Activated T-cell treated with anti-CD3 and anti-CD28 coated beads, Interleukin-2, amount 50 U/mL, for 24 hours (primary cell): ENCODE measurements at places on chromosomes 2 and 18.

GRCh38 chr2:179518830-179519229, 254.2 kb upstream of the SESTD1 start:
- no peak for DNase-seq
- H3K27ac ChIP-seq: no peak overlapping the region
- no peak overlapping the region for H3K4me3 ChIP-seq
- H3K36me3 ChIP-seq: no peaks in the 10 kb centered on the region
- H3K4me1 ChIP-seq: no peaks in the 10 kb centered on the region

GRCh38 chr2:30776831-30777635, 30.2 kb downstream of the CAPN13 start:
- peaks cover 8% of the 10 kb centered on the region for H3K27me3 ChIP-seq
- no peak for DNase-seq
- no peak overlapping the region for H3K27ac ChIP-seq
- peaks cover 4% of the 10 kb centered on the region for H3K4me1 ChIP-seq
- H3K4me3 ChIP-seq: no peak overlapping the region

GRCh38 chr2:88218981-88219380, 48.8 kb downstream of the THNSL2 start:
- H3K27ac ChIP-seq: no peak overlapping the region
- peaks cover 36% of the 10 kb centered on the region for H3K27me3 ChIP-seq
- no peak for DNase-seq
- H3K36me3 ChIP-seq: no peaks in the 10 kb centered on the region
- no peaks in the 10 kb centered on the region for H3K4me1 ChIP-seq
- H3K4me3 ChIP-seq: no peak overlapping the region

GRCh38 chr2:980176-980575, 29.5 kb downstream of the SNTG2 start:
- no peak overlapping the region for H3K27ac ChIP-seq
- H3K27me3 ChIP-seq: peaks cover 35% of the 10 kb centered on the region
- H3K4me3 ChIP-seq: no peak overlapping the region

- no peak overlapping the region for H3K4me3 ChIP-seq
- H3K27me3 ChIP-seq: no peaks in the 10 kb centered on the region
- H3K36me3 ChIP-seq: peaks cover 20% of the 10 kb centered on the region
- H3K4me1 ChIP-seq: peaks cover 35% of the 10 kb centered on the region
- H3K27ac ChIP-seq: no peak overlapping the region
- DNase-seq: no peak
Observed at GRCh38 chr2:169860149-169860548, 32.9 kb downstream of the UBR3 start.

GRCh38 chr18:57352761-57353136, 392 bp downstream of the ST8SIA3 start:
- no peaks in the 10 kb centered on the region for H3K36me3 ChIP-seq
- DNase-seq: no peak
- no peak overlapping the region for H3K4me3 ChIP-seq
- H3K27ac ChIP-seq: no peak overlapping the region
- peaks cover 72% of the 10 kb centered on the region for H3K27me3 ChIP-seq

DNA sequence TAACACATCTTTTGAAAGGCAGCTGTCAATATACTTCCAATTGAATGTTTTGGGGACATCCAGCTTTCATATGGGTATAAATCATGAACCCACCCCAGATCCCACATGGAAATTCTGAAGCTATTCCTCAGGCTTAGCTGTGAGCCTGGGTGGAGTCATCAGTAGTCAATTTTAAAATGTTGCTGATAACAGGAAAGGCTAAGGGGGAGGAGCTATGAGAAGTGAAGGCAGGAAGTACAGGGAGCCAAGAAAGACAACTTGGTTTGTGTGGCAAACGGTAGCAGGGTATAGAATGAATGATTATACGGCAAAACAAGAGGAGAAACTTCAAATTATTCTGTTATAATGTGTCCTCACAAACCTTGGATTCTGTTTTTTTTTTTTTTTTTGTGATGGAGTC, 108.6 kb downstream of the QPCT start:
- no peak overlapping the region for H3K4me3 ChIP-seq
- peaks cover 48% of the 10 kb centered on the region for H3K4me1 ChIP-seq
- H3K36me3 ChIP-seq: no peaks in the 10 kb centered on the region
- no peak for DNase-seq
- no peaks in the 10 kb centered on the region for H3K27me3 ChIP-seq
- H3K27ac ChIP-seq: no peak overlapping the region

GRCh38 chr2:181910028-181910831, 18.7 kb downstream of the ITPRID2 start:
- no peak overlapping the region for H3K27ac ChIP-seq
- DNase-seq: no peak
- peaks cover 17% of the 10 kb centered on the region for H3K4me1 ChIP-seq
- H3K4me3 ChIP-seq: no peak overlapping the region
- no peaks in the 10 kb centered on the region for H3K27me3 ChIP-seq

GRCh38 chr18:10543277-10543676, 17.4 kb downstream of the NAPG start:
- H3K36me3 ChIP-seq: peaks cover 89% of the 10 kb centered on the region
- DNase-seq: no peak
- H3K4me1 ChIP-seq: peaks cover 10% of the 10 kb centered on the region
- H3K4me3 ChIP-seq: no peak overlapping the region

DNA sequence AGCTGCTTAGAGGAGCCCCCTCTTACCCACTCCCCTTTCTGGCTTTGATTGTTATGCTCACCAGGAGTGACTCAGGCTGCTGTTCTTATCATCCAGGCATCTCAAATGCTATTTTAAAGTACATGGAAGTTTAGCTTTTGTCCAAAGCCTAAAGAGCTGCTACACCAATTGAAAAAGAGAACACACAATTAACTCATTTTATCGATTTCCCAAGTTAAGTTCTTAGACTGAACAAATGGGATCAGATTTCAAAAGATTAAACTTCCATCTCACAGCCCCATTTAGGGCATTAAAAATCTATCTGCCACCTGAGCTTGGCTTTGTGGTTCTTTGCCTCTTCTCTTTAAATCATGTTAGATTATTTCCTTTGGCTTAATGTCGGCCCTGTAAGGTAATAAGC, 81.2 kb downstream of the MYO5B start:
- no peaks in the 10 kb centered on the region for H3K36me3 ChIP-seq
- no peak for DNase-seq
- H3K27ac ChIP-seq: no peak overlapping the region
- H3K4me1 ChIP-seq: no peaks in the 10 kb centered on the region
- H3K27me3 ChIP-seq: peaks cover 33% of the 10 kb centered on the region

DNA sequence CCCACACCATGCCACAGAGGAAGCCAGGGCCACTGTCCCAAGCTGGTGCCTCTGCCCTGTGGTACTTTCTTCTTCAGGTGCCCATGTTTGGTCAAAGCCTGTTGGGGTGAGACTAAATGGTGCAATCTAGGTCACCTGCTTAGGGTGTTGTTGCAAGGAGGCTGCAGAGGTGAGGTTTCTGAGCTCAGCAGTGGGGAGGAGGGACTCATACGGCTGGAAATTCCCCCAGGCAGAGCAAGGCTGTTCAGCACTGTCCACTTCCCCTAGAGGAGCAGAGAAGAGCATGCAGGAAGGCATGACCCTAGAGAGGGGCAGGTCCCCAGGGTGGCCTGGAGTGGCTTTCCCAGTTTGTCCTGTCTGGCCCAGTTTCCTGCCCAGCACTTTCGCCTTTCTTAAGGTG, 211.0 kb downstream of the HAUS1 start:
- H3K36me3 ChIP-seq: no peaks in the 10 kb centered on the region
- no peak overlapping the region for H3K4me3 ChIP-seq
- no peaks in the 10 kb centered on the region for H3K4me1 ChIP-seq

GRCh38 chr2:236568068-236568921, 1.3 kb upstream of the ACKR3 start:
- peak; percentile 71 for DNase-seq
- peak overlapping the region; percentile 76 for H3K4me3 ChIP-seq
- peaks cover 21% of the 10 kb centered on the region for H3K4me1 ChIP-seq
- H3K27me3 ChIP-seq: peaks cover 3% of the 10 kb centered on the region

DNA sequence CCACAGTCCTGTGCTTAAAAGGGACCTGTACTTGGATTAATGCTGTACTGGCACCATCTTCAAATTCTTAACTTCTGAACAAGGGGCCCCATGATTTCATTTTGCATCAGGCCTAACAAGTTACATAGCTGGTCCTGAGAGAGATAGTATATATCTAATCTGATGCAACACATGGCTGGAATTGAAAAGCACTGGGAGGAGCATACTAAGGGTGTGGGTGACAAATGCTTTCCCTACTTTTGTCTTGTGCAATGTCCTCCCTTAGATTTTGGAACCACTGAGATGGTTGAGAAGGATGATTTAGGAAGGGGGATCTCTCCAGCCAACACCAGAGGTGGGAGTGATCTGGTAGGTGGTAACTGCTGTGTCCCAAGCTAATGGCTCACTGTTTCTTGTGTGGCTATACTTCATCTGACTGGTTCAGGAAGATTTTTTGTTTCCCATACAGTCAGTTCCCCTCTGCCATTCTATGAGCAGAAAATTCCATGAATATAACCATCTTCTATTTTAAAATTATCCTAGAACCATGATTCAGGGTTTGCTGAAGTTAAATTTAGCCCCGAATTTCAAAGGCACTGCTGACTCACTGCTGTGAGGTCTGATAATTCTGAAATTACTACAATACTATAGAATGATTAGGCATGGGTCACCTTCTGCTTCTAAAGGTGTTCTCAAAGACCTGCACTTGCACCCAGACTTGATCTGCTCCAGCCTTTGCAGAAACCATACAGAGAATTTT, 108.3 kb upstream of the NCKAP5 start:
- DNase-seq: no peak
- H3K4me3 ChIP-seq: no peak overlapping the region
- no peaks in the 10 kb centered on the region for H3K36me3 ChIP-seq
- no peak overlapping the region for H3K27ac ChIP-seq
- H3K27me3 ChIP-seq: peaks cover 9% of the 10 kb centered on the region

- no peak overlapping the region for H3K27ac ChIP-seq
- no peak overlapping the region for H3K4me3 ChIP-seq
- peaks cover 9% of the 10 kb centered on the region for H3K27me3 ChIP-seq
- no peak for DNase-seq
- no peaks in the 10 kb centered on the region for H3K36me3 ChIP-seq
- H3K4me1 ChIP-seq: peaks cover 34% of the 10 kb centered on the region
Observed at GRCh38 chr2:160209516-160209856, 9.4 kb upstream of the ITGB6 start.

- H3K4me1 ChIP-seq: peaks cover 24% of the 10 kb centered on the region
- no peak for DNase-seq
- no peak overlapping the region for H3K4me3 ChIP-seq
- no peaks in the 10 kb centered on the region for H3K36me3 ChIP-seq
Observed at GRCh38 chr2:64769392-64770044, 115.8 kb upstream of the SERTAD2 start.

DNA sequence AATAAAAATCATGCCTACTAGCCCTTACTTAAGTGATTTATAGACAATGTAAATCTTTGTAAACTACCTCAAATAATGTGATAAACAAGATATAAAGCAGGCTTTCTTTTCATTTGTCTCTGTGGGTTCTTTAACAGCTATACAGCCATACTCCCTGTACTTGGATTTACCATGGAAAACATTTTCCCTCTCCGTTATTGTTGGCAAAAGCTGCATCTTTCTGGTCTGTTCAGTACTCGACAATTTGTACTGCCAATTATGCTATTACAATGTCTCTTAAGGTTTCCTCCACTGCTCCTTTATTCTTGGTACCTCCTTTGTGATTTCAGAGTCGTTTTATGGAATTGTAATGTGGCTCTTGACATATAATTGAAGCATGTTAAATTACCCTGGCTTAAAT, 426.3 kb upstream of the PKDCC start:
- no peak overlapping the region for H3K4me3 ChIP-seq

GRCh38 chr2:133286326-133286922, 281.8 kb downstream of the NCKAP5 start:
- no peaks in the 10 kb centered on the region for H3K36me3 ChIP-seq
- H3K27ac ChIP-seq: no peak overlapping the region
- no peaks in the 10 kb centered on the region for H3K4me1 ChIP-seq
- no peaks in the 10 kb centered on the region for H3K27me3 ChIP-seq
- no peak overlapping the region for H3K4me3 ChIP-seq

DNA sequence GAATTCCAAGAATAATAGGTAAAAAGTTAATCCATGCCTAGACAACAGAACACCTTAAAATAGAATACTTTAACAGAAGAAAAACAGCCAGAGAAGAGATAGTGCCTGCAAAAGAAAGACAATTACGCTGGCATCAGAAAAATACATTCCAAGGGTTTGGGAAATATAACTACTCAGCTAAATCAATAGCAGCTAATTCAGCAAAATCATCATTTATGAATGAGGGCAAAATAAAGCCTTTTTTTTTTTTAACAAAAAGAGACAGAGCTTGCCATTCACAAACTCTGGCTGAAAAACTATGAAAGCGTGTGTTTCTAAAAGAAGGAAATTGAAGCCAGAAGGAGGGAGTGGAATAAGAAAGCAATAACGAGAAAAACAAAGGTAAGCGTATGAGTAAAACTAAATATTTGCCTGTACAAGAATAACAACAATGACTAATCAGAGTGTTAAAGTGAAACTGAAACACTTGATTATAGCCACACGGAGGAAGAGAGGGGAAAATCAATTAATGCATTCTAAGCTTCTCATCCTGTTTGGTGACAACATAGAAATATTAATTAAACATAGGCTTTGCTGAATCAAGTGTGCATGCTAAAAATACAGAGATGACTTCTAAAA, 90.2 kb downstream of the EHD3 start:
- H3K4me1 ChIP-seq: peaks cover 43% of the 10 kb centered on the region
- H3K27ac ChIP-seq: peak overlapping the region; percentile 73
- peak overlapping the region; percentile 6 for H3K4me3 ChIP-seq
- no peaks in the 10 kb centered on the region for H3K27me3 ChIP-seq
- DNase-seq: no peak
- no peaks in the 10 kb centered on the region for H3K36me3 ChIP-seq

DNA sequence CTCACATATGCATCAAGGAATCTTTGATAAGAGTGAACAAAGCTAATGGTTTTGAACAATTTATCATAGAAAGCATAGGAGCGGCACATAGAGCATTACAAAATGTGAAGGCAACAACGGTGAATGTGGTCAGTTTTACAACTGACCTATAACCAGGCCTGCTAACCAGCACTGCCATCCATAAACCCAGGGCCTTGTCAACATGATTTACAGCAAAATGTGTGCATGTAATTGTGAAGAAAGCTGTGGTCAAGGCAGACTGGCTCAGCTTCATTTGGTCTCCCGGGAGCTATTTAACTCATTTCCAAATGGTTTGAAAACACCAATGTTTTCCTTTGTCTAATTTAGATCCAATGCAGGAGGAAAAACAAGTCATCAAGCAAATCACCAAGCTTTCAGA, 119.8 kb downstream of the DHRS9 start:
- no peaks in the 10 kb centered on the region for H3K36me3 ChIP-seq
- H3K27me3 ChIP-seq: peaks cover 23% of the 10 kb centered on the region
- H3K27ac ChIP-seq: no peak overlapping the region
- no peak for DNase-seq
- H3K4me3 ChIP-seq: no peak overlapping the region
